ENCODE measurements at places on chromosomes 1 and 21.
A peak's percentile ranks its signal among the peaks of the same experiment; 100 is the strongest.

DNA sequence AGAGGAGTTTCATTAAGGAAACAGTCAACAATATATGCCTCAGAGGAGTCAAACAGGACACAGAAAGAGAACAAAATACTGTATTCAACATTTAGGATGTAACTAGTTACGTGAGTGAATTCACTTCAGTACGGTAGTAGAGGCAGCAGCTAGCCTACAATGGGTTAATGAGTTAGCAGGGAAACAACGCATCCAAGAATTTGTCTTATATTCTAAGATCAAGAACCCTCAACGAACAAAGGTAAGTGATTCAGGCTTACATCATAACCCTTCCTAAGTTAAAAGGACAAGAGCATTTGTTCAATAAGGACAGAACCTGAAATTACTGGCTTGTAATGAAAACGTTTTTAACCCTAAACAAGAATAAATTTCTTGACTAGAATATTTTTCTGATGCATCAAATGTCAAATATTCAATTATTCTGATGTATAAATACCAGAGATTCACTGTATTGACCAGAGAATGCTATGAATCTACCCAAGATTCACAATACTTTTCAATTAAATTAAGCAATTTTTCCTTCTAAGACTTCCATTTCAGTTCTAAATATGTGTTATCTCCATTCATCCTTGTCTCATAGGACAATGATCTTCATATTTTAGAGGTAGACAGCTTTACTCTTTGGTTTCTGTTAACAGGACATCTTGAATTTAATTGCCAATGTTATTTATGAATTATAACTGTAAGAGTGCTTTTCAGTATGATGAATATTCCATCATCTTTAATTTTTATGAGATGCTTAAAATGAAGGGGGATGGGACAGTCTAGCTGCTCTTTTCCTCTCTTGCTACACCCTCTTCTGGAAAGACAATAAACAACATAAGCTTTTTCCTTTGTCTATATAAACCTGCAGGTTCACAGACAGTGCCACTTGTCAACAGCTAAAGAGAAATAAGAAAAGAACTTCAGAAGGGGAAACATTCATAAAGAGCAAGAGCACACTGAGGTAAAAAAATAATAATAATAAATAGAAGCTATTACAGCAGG is 209.5 kb downstream of the SMYD3 start:
- DNase-seq: peak; percentile 27
- H3K4me3 ChIP-seq: no peak overlapping the region
- peaks cover 8% of the 10 kb centered on the region for H3K4me1 ChIP-seq
- H3K36me3 ChIP-seq: no peaks in the 10 kb centered on the region
- H3K27ac ChIP-seq: no peak overlapping the region

DNA sequence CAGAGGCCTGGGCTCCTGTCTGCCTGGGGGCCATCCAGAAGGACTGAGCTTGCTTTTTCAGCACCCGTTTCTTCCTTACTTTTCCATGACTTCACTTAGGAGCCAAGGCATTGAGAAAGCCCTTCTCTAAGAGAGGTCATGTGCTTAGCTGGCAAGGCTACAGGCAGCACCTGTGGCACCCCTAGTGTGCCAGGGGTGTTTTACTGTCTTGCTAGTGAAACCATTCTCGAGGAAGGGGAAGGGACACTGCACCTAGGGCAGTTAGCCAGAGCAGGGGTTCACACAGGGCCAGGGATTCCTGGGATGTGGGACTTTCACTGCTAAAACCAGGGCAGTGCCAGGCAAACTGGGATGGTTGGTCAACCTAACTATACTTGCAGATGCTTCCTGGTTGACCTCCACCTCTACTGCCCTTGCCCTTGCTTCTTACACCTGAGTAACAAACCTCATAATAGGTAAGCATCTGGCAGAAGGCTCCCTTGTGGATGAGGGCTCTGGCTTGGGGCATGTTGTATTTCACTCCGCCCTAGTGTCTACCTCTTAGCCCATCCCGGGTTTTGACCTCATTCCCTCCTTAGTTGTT is 69.2 kb downstream of the NOS1AP start:
- H3K27ac ChIP-seq: no peak overlapping the region
- no peak overlapping the region for H3K4me3 ChIP-seq
- no peaks in the 10 kb centered on the region for H3K27me3 ChIP-seq
- peaks cover 25% of the 10 kb centered on the region for H3K4me1 ChIP-seq

GRCh38 chr1:46571691-46572225 is 20.3 kb upstream of the KNCN start:
- no peaks in the 10 kb centered on the region for H3K36me3 ChIP-seq
- DNase-seq: no peak
- H3K4me3 ChIP-seq: no peak overlapping the region
- H3K4me1 ChIP-seq: no peaks in the 10 kb centered on the region

- no peaks in the 10 kb centered on the region for H3K36me3 ChIP-seq
- H3K27me3 ChIP-seq: peaks cover 2% of the 10 kb centered on the region
- peaks cover 9% of the 10 kb centered on the region for H3K4me1 ChIP-seq
- H3K4me3 ChIP-seq: no peak overlapping the region
- DNase-seq: peak; percentile 16
These were observed 55.4 kb downstream of the MATN1 start for GRCh38 chr1:30668024-30668423.

GRCh38 chr1:230224101-230224960 is 157.3 kb downstream of the GALNT2 start:
- no peak for DNase-seq
- no peaks in the 10 kb centered on the region for H3K36me3 ChIP-seq
- no peaks in the 10 kb centered on the region for H3K27me3 ChIP-seq
- no peak overlapping the region for H3K27ac ChIP-seq

DNA sequence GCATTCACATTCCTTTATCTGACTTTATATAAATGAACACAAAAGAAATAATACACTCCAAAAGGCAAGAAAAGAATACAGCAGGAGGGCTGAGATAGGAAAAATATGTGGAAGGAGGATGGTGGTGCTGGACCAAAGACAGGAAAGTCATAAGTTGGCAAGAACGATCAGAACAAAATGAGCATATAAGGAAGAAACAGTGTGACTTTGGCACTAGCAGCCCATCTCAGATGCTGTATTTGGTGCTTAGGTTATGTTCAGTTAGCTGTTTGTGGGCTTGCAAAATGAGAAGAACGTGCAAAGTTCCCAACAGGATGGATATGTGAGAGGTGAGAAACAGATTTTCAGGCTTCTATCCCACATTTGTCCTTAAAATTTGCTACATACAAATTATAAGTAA is 719.8 kb upstream of the ADGRL4 start:
- H3K27ac ChIP-seq: no peak overlapping the region
- no peaks in the 10 kb centered on the region for H3K27me3 ChIP-seq
- no peak overlapping the region for H3K4me3 ChIP-seq
- no peaks in the 10 kb centered on the region for H3K36me3 ChIP-seq
- no peaks in the 10 kb centered on the region for H3K4me1 ChIP-seq
- peak; percentile 31 for DNase-seq

DNA sequence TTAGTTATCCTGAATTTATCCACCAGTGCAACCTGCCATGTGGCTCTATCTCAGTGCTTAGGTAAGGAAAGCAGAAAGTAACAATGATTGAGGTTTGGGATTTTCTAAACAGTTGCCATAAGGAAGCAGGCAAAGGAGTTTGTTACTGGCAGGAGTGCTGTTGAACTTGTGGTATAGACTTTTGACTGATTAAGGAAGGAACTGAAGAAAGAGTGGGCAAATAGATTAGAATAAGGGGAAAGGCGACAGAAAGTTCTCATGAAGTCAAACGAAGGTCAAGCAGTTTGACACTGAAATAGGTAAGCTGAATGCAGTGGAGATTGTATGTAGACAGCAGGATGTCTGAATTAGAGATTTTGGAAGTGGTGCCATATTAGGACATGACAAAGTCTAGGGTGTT is 24.2 kb upstream of the CR2 start:
- H3K27ac ChIP-seq: no peak overlapping the region
- H3K36me3 ChIP-seq: no peaks in the 10 kb centered on the region
- no peaks in the 10 kb centered on the region for H3K27me3 ChIP-seq
- no peak overlapping the region for H3K4me3 ChIP-seq
- no peaks in the 10 kb centered on the region for H3K4me1 ChIP-seq
- no peak for DNase-seq

- H3K4me3 ChIP-seq: no peak overlapping the region
- DNase-seq: peak; percentile 35
- peaks cover 3% of the 10 kb centered on the region for H3K27me3 ChIP-seq
- H3K27ac ChIP-seq: no peak overlapping the region
These were observed 9.4 kb downstream of the C1orf162 start for GRCh38 chr1:111483166-111483565.

DNA sequence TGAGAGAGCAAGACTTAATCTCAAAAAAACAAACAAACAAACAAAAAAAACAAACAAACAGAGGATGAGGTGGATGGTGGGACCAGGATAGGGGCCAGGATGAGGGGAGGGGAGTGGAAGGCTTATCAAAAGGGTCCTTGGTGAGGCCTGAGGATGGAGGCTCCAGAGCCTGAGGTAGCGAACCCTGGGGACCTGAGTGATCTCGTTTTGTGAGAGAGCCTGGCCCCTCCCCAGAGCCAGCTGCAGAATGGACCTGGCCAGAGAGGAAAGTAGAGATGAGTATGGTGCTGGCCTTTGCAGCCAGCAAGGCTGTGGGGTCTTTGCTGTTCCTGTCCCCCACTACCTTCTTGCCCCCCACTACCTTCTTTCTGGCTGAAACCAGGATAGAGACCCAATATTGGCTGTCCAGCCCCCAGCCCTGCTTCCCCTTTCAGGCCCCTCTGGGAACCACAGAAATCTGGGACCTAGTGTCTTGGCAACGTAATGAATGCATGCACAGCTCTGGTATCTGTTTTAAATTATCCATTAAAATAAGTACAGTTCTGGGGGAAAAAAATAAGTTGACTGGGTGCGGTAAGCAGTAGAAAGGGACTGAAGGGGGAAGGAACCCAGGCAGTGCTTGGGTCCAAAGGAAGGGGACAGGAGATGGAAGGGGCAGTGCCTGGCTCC is 1.1 kb upstream of the LMNA start:
- peak overlapping the region; percentile 86 for H3K27ac ChIP-seq
- DNase-seq: no peak
- peaks cover 37% of the 10 kb centered on the region for H3K4me1 ChIP-seq
- peaks cover 5% of the 10 kb centered on the region for H3K36me3 ChIP-seq
- no peaks in the 10 kb centered on the region for H3K27me3 ChIP-seq
- no peak overlapping the region for H3K4me3 ChIP-seq

GRCh38 chr1:160309185-160309557 is 24.2 kb upstream of the PEX19 start:
- no peaks in the 10 kb centered on the region for H3K27me3 ChIP-seq
- no peaks in the 10 kb centered on the region for H3K4me1 ChIP-seq
- H3K4me3 ChIP-seq: no peak overlapping the region
- H3K36me3 ChIP-seq: peaks cover 91% of the 10 kb centered on the region
- no peak for DNase-seq
- H3K27ac ChIP-seq: no peak overlapping the region

DNA sequence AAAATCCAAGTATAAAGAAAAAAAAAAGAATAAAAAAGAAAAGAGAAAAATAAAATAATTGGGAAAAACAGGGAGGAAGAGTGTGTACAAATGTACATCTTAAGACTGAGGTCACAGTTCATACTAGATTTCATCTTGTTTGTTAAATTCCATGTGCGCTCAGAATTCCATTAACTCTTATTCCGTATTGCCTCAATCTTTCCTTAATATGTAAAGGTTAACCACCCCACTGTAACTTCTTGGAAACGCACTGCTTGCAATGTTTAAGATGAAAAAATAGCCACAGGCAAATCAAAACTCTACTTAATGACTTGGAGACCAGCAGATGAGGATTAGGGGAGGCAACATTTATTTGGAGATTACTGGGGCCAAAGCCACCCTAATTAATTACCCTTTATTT is 23.9 kb upstream of the KCNE1 start:
- peak overlapping the region; percentile 43 for H3K27ac ChIP-seq
- H3K4me3 ChIP-seq: no peak overlapping the region
- no peaks in the 10 kb centered on the region for H3K27me3 ChIP-seq
- no peak for DNase-seq
- H3K4me1 ChIP-seq: peaks cover 35% of the 10 kb centered on the region

GRCh38 chr21:45211661-45212060 is 76.0 kb downstream of the POFUT2 start:
- H3K27me3 ChIP-seq: no peaks in the 10 kb centered on the region
- peaks cover 7% of the 10 kb centered on the region for H3K4me1 ChIP-seq
- no peaks in the 10 kb centered on the region for H3K36me3 ChIP-seq

GRCh38 chr1:203454986-203455471 is 20.6 kb upstream of the PRELP start:
- H3K4me1 ChIP-seq: no peaks in the 10 kb centered on the region
- DNase-seq: peak; percentile 19
- H3K4me3 ChIP-seq: no peak overlapping the region
- H3K27ac ChIP-seq: no peak overlapping the region
- peaks cover 33% of the 10 kb centered on the region for H3K27me3 ChIP-seq

- H3K4me3 ChIP-seq: no peak overlapping the region
- no peak overlapping the region for H3K27ac ChIP-seq
- peak; percentile 53 for DNase-seq
These were observed 39.7 kb downstream of the NEK2 start for GRCh38 chr1:211635597-211636205.

DNA sequence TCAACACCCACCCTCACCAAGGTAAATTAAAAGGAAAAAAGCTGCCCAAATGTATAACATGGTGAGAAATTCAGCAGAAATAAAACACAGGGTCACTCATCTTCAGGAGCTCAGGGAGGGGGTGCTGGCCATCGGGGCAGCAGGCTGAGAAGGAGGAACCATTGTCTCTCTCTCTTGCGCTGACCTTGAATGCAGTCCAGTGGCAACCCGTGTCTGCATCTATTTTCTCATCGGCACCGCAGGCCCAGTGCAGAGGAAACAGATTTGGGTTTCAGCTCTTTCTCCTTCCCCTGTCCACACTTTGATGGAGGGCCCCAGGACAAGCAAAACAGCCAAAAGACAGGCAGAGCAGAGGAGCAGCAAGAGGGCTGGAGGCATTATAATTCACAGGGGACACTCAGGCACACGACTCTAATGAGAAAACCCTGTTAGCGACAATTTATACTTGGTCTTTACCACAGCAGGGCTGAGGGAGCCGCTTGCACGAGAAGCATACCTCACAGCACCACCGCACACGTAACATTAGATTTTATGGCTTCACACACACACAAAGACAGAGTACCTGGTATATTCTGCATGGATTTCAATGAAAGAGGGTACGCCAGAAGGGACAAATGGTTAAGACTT is 18.6 kb downstream of the MKNK1 start:
- no peak overlapping the region for H3K27ac ChIP-seq
- peaks cover 5% of the 10 kb centered on the region for H3K36me3 ChIP-seq
- H3K4me1 ChIP-seq: no peaks in the 10 kb centered on the region

GRCh38 chr1:172513479-172513878 is 19.5 kb upstream of the SUCO start:
- no peaks in the 10 kb centered on the region for H3K4me1 ChIP-seq
- DNase-seq: peak; percentile 10
- no peak overlapping the region for H3K4me3 ChIP-seq
- no peaks in the 10 kb centered on the region for H3K27me3 ChIP-seq
- no peaks in the 10 kb centered on the region for H3K36me3 ChIP-seq
- no peak overlapping the region for H3K27ac ChIP-seq

All from astrocyte (in vitro differentiated cells and primary cell).